Right renal pelvis (tissue), 4 donors: ENCODE measurements at places on chromosomes 13 and 19.

DNA sequence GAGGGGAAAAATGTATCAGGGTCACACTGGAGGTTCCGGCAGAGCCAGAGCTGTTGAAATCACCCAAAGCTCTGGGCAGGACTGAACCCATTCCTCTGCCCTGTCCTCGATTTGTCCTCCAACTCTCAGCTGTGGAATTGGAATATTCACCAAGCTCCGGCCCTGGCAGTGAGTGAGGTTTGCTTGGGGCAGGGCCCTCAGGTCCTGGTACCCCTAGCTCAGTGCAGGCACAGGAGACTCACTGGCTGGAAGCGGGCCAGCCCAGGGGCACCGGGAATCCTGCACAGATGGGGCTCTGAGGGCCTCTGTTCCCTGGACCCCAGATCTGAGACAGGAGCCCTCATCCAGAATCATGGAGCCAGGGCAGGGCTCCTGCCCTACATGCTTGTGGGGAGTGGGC lies 1322.3 kb downstream of the UQCRFS1 start:
- no peak for DNase-seq

DNA sequence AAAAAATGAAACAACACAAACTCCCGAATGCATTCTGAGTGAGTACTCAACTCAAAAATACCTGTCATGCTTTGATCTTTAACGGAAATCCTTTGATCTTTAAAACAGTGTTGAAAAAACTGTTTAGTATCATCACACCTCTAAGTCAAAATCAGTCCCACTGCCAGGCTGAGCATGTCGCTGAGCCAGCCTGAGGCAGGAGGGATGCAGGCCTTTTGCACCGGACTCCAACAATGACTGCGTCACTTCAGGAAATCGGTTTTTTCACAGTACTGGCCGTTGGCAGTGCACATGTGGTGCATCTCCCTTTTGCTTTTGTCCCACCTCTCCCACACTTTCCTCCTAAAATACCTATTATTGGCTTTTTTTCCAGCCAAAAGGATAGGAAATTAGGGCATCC lies 78.2 kb downstream of the SHISA2 start:
- DNase-seq = no peak

DNA sequence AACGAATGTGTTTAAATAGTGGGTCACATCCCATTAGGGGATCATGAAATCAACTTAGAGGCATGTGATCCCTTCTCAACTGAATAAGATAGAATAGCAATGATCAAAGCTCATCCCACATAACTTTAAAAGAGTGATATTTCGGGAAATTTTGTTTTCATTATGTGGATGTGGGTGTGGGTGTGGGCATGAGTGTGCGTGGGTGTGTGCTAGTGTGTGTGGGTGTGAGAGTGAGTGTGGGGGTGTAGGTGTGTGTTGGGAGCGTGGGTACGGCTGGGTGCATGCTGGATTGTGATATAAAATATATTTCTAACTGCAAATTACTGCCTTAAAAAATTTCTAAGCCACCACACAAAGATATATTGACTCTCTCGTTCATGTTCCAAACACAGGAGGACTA lies 15.9 kb downstream of the RXFP2 start:
- no peak for DNase-seq

- no peak for DNase-seq
Measured at GRCh38 chr13:29799041-29799440, 51.4 kb downstream of the UBL3 start.

- DNase-seq = no peak
Measured at GRCh38 chr13:113820813-113821651, 42.8 kb downstream of the GAS6 start.

- no peak for DNase-seq
Measured at GRCh38 chr13:70703755-70704154, 595.5 kb upstream of the KLHL1 start.

- DNase-seq = peak; percentile 28
Measured at GRCh38 chr13:59710996-59711701, 452.6 kb downstream of the DIAPH3 start.

GRCh38 chr13:80783926-80784565 lies 443.1 kb upstream of the SPRY2 start:
- DNase-seq = peak; percentile 35

DNA sequence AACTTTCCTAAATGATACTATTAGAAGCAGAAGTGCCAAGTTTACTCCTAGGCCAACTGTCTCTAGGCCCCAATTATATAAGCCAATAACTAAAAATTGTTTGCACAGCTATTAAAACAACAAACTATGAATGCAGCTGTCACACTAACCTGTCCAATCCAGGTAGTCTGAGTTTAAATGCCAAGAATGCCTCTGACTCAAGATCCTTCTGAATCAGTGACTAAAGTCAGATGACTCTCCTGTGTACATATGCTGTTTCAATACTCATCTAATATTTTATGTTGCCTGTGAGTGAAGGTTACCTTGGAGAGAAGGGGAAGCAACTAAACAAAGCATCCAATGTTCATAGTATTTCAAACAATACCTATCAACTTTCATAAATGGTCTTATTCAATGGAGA lies 257.0 kb downstream of the ENOX1 start:
- DNase-seq = no peak

DNA sequence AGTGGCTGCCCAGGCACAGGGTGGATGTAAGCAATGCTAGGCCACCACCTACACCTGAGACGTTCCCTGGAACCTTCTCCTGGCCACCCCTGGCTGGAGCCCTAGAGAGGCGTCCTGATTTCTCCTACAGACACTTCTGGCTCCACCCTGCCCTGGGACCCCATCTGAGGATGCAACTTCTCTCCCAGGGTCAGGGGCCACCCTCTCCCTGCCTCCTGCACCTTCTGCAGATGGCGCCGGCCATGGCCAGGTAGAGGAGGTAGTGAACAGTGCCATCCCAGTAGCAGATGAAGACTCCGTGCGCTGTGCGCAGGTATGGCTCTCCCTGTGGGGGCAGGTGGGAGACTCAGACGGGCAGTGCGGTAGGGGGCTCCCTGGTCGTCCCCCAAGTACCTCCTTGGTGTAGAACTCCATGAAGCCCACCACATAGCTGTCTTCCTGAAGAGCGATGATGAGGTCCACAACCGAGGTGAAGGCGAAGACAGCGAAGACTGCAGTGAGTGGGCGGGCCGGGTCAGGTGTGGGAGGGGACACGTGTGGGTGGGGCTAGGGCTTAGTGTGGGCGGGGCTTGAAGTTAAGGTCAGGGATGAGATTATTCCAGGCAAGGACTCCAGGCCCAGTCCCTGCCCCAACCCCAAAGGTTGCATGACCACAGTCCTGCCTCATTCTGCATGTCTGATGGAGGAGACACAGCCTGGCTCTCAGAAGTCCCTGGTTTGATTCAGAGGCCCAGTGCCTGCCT lies 3.0 kb downstream of the TM6SF2 start:
- no peak for DNase-seq

- no peak for DNase-seq
Measured at GRCh38 chr13:32581177-32581786, 5.0 kb upstream of the PDS5B start.

DNA sequence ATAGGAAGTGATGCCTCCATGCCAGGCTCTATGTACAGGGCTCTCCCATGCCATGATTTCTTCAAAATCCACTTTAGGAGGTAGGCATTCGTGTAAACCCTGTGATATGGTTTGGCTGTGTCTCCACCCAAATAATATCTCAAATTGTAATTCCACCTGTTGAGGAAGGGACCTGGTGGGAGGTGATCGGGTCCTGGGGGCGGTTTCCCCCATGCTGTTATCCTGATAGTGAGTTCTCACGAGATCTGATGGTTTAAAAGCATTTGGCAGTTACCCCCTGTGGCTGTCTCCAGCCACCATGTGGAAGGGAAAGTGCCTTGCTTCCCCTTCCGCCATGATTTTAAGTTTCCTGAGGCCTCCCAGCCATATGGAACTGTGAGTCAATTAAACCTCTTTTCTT lies 8.1 kb downstream of the SARS2 start:
- DNase-seq = no peak

DNA sequence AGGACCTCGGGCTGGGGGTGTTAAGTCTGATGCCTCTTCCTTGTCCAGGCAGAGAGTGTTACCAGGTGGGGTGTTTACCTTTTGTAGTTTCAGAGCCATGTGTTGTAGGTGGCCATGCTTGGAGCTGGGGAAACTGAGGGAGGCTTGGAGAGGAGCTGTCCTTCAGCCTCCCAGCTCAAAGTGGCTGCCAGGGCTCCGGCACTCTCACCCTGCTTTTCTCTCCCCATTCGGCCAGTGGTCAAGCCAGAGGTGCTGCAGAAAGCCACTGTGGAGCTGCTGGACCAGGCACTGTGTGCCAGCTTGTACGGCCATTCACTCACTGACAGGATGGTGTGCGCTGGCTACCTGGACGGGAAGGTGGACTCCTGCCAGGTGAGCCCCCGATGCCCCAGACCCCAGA lies 17.4 kb downstream of the TIMM13 start:
- no peak for DNase-seq

DNA sequence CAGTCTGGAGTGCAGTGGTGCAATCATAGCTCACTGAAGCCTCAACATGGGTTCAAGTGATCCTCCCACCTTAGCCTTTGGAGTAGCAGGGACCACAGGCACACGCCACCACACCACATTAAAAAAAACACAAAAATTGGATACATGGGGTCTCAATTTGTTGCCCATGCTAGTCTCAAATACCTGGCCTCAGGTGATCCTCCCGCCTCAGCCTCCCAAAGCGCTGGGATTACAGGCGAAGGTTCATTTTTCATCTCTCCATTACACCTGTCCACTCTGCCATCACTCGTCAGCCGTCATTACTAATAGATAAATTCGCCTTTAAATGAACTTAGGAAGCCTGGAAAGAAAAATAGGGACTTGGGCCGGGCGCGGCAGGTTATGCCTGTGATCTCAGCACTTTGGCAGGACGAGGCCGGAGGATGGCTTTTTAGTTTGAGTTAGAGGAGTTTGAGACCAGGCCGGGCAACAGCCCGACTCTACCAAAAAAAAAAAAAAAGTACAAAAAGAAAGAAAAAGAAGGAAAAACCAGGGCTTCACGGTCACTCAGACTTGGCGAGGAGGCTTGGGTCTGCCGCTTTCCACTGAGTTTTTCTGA lies 685 bp upstream of the SUPT5H start:
- DNase-seq = no peak

- no peak for DNase-seq
Measured at GRCh38 chr19:55353803-55354697, 469 bp downstream of the COX6B2 start.

- DNase-seq = no peak
Measured at GRCh38 chr19:10800488-10800887, 35.5 kb downstream of the TMED1 start.

DNA sequence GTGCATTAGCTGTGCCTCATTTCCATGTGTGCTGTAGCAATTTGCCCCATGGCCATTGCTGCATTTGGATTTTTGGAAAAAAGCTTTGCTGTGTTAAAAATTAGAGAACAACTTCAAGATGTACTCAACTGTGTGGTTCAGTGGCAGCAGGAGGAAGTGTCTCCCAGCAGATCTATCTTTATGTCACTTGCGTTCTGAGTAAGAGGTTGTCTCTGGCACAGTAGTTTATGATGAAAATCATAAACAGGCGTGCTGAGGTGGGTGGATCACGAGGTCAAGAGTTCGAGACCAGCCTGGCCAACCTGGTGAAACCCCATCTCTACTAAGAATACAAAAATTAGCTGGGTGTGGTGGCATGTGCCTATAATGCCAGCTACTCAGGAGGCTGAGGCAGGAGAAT lies 29.0 kb upstream of the RNF17 start:
- no peak for DNase-seq

DNA sequence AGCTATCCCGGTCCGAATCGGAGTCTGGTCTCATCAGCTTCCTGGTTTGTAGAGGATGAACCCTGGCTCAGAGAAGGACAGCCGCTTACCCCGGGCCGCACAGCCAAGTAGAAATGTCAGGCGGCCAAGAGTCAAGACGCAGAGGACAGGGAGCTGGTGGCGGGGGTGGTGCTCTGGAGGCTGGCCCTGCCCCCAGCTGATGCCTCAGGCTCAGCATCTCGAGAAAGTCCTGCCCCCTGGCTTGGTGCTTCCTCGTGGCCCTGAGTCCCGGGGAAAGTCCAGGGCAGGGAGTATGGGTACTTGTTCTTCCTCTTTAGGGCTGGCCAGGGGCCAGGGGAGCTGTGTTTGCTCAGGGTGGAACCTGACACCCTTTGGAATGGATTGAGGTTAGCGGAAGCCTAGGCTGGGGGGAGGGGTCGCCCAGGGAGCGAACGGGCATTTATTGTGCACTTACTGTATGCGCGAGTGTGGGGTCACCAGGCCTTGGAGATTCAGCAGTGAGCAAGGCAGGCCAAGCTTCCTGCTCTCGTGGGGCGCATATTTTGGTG lies 2.2 kb downstream of the TJP3 start:
- DNase-seq = no peak

GRCh38 chr13:28031896-28032288 lies 43.4 kb upstream of the URAD start:
- DNase-seq = no peak

DNA sequence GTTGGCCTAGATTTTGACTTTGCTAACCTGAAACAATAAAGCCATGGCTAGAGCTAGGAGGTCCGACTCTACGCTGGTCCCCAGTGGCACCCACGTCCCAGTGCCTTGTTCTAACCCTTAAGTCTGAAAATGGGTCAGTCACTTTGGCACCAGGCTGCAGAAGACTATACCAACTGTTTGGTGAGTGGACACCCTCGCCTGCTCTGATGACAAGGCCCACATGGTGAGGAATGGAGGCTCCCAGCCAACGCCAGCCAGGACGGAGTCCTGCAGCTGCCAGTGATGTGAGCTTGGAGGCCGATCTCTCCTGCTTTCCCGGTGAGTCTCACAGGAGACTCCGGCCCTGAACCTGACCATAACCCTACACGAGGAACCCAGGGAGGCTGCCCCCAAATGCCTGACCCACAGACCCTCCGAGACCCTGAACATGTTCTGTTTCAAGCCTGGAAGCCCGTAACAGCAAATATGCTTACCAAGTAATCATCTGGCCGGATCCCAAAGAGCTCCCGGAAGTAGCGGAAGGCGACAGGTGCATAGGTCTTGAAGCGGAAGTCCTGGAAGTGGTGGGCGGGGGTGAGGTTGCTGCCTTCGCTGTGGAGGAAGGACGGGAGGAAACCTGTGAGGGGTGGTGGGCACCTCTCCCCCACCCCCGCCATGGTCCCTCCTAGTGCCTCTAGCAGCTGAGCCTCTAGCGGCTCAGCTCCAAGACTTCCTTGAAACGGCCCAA lies 34.1 kb upstream of the CACTIN start:
- no peak for DNase-seq
